ENCODE measurements at places on chromosomes 11 and 22.

DNA sequence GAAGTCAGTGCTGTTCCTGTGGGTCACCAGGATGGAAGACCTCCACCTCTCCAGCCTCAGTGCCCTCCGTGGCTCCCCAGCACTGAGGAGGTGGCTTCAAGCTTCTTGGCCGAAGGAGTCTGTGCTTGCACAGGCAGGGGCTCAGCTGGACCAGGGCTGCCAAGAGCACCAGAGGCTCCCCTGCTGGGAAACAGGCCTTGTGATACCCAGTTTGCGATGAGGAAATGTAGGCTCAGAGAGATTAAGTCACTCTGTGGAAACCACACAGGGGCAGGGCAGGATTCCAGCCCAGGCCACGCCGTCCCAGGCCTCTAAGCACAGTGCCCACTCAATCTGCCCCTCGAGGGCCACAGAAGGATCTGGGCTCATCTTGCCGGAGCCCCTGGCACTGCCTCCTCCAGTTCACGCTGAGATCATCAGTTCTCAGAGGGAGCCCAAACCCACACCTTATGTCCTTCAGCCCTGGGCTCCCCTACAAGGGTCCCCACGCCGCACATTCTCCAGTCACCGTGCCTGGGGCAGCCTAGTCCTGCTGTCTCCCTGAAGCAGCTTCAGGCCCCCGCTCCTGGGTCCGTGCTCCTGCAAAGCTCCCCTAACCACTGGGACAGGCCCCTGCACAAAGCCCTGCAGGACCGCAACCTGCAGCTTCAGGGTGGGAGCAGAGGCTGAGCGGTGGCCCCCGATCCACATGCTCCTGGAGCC is 21.6 kb downstream of the ANO1 start:
- H3K27me3 ChIP-seq, result no peaks in the 10 kb centered on the region
- no peak overlapping the region for H3K4me3 ChIP-seq
- DNase-seq, result no peak
- no peaks in the 10 kb centered on the region for H3K4me1 ChIP-seq

GRCh38 chr22:21959274-21960074 is 6.8 kb upstream of the PPM1F start:
- H3K27me3 ChIP-seq, result no peaks in the 10 kb centered on the region
- H3K27ac ChIP-seq, result no peak overlapping the region
- H3K4me1 ChIP-seq, result no peaks in the 10 kb centered on the region
- peaks cover 68% of the 10 kb centered on the region for H3K36me3 ChIP-seq
- no peak overlapping the region for H3K4me3 ChIP-seq

- no peak for DNase-seq
- no peak overlapping the region for H3K4me3 ChIP-seq
Measured at GRCh38 chr11:76094740-76095139, 111.6 kb downstream of the WNT11 start.

- peak within 1 kb of the TSS; percentile 92 for H3K4me3 ChIP-seq
- no peaks in the 10 kb centered on the region for H3K27me3 ChIP-seq
- H3K27ac ChIP-seq, result peak within 1 kb of the TSS; percentile 93
- H3K36me3 ChIP-seq, result no peaks in the 10 kb centered on the region
- H3K4me1 ChIP-seq, result peaks cover 24% of the 10 kb centered on the region
- DNase-seq, result peak; percentile 98
Measured at GRCh38 chr11:34105079-34105956, at the start of gene NAT10. TSS of gene NAT10 (plus strand) at chr11:34105629. CDS start at chr11:34108226, 2,597 bp downstream.

DNA sequence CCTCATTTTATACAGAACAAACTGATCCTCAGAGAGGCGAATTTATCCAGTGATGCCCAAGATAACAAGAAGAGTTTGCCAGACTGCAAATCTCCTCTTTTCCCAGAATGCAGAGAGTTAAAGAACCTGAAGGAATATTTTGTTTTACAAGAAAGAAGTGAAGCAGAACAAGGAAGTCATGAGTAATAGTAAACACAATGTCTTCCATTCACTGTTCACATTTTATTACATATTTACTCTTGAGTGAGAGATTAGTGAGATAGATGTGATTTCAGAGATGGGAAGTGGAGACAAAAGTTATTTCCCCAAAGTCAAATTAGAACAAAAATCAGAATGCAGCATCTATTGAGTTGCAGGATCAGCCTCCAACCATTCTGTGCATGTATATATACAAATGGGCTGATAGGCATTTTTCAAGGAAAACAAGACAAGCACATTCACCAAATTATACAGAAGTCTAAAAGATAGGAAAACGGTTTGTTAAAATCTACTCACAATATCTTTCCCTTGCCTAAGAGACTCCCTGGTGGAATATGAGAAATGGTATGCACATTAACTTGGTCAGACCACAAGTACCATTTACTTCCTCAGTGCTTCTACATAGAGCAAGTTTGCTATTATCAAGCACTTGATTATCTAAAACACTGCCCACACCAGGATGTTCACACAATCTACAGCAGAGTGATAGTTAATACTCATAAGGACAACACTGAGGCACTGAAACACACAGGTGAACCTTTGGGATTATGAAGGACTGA is 12.0 kb downstream of the GUCY1A2 start:
- DNase-seq, result no peak
- H3K4me1 ChIP-seq, result no peaks in the 10 kb centered on the region
- no peaks in the 10 kb centered on the region for H3K27me3 ChIP-seq
- H3K27ac ChIP-seq, result no peak overlapping the region
- H3K4me3 ChIP-seq, result no peak overlapping the region
- H3K36me3 ChIP-seq, result no peaks in the 10 kb centered on the region

DNA sequence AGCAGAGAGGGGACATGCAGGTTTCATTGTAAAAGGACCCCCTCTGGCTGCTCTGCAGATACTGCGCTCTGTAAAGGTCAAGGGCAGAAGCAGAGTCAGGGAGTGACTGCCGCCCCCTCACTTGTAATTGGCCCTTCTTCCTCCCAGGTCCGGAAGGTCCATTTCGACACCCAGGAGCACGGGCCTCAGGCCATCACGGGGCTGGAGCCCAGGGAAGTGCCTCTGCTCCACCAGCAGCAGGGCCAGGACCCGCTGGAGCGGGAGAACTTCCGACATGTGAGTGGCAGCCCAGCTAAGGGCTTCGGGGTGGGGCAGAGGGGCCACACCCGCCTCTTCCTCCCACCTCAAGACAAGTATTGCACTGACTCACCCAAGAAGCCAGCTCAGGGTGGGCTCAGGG is 24.0 kb upstream of the LRRC10B start:
- no peaks in the 10 kb centered on the region for H3K27me3 ChIP-seq
- DNase-seq, result no peak
- no peaks in the 10 kb centered on the region for H3K36me3 ChIP-seq
- H3K4me3 ChIP-seq, result no peak overlapping the region
- H3K27ac ChIP-seq, result no peak overlapping the region
- H3K4me1 ChIP-seq, result peaks cover 37% of the 10 kb centered on the region

DNA sequence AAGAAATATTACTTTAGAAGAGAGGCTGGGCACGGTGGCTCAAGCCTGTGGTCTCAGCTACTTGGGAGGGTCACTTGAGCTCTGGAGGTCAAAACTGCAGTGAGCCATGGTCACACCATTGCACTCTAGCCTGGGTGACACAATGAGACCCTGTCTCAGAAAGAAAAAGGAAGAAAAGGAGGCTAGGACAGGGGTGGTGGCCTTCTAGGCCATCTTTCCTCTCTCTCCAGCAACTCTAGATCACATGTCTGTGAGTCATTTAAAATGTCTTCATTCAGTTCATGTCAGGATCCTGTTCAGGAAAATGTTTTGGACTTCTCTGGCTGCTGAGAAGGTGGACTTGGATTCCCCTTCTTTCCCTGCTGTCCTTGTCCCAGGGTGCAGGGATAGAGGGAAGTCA is 53.3 kb downstream of the PPFIA1 start:
- H3K4me1 ChIP-seq, result peaks cover 8% of the 10 kb centered on the region
- no peak overlapping the region for H3K27ac ChIP-seq
- no peak for DNase-seq
- no peak overlapping the region for H3K4me3 ChIP-seq

DNA sequence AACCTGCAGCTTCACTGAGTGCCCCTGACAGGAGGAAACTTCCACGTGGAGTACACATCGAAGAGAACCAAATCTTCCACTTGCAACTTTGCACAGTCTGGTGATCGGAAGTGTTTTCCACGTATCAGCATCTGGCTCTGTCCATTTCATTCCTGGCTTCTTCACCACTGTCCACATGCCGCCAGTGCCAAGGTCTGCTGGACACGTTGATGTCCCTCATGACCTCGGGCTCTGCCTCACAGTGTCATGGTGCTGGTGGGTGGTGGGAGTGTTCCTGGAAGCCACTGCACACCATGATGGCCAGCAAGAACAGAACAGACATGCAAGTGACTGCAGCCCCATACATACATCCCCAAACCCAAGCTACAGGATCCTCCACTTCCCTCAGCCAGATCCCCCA is 48.4 kb downstream of the WNT11 start:
- no peak overlapping the region for H3K27ac ChIP-seq
- no peak overlapping the region for H3K4me3 ChIP-seq
- no peaks in the 10 kb centered on the region for H3K36me3 ChIP-seq
- DNase-seq, result no peak

DNA sequence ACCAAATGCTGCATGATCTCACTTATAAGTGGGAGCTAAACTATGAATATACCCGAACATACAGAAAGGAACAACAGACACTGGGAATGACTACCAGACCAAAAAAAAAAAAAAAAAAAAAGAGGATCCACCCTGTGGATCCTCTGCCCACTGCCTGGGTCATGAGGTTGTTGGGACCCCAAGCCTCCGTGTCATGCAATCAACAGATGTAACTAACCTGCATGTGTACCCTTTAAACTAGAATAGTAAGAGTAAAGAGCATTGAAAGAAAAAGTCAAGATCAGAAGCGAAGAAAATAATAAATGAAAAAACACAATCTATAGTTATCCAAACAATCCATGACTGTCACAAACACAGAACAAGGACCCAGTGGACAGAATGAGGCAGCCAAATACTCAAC is 109.5 kb upstream of the TOP3B start:
- DNase-seq, result no peak
- no peak overlapping the region for H3K27ac ChIP-seq
- no peak overlapping the region for H3K4me3 ChIP-seq
- H3K27me3 ChIP-seq, result peaks cover 51% of the 10 kb centered on the region
- H3K4me1 ChIP-seq, result no peaks in the 10 kb centered on the region

DNA sequence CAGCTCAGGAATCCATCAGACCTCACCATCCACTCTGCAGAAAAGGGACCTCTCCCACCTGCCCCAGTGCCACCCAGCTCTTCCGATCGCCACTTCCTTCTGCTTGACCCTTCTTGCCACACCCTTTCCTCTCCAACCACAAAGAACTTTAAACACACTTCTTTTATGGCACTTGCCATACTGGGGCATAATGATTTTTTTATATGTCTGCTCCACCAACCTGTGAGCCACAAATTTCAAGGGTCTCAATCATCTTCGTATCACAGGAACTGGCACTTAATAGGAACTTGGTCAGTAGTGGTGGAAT is 11.7 kb upstream of the MYH9 start:
- H3K4me1 ChIP-seq, result no peaks in the 10 kb centered on the region
- H3K4me3 ChIP-seq, result no peak overlapping the region
- peak overlapping the region; percentile 35 for H3K27ac ChIP-seq
- DNase-seq, result no peak
- no peaks in the 10 kb centered on the region for H3K36me3 ChIP-seq

GRCh38 chr11:27201454-27202302 is 161.1 kb downstream of the BBOX1 start:
- H3K36me3 ChIP-seq, result no peaks in the 10 kb centered on the region
- H3K4me1 ChIP-seq, result peaks cover 15% of the 10 kb centered on the region
- no peaks in the 10 kb centered on the region for H3K27me3 ChIP-seq
- peak; percentile 46 for DNase-seq

- H3K27ac ChIP-seq, result no peak overlapping the region
- no peaks in the 10 kb centered on the region for H3K4me1 ChIP-seq
- H3K4me3 ChIP-seq, result no peak overlapping the region
- H3K36me3 ChIP-seq, result peaks cover 74% of the 10 kb centered on the region
- H3K27me3 ChIP-seq, result no peaks in the 10 kb centered on the region
- DNase-seq, result no peak
Measured at GRCh38 chr11:10481560-10482349, 26.7 kb downstream of the AMPD3 start.

DNA sequence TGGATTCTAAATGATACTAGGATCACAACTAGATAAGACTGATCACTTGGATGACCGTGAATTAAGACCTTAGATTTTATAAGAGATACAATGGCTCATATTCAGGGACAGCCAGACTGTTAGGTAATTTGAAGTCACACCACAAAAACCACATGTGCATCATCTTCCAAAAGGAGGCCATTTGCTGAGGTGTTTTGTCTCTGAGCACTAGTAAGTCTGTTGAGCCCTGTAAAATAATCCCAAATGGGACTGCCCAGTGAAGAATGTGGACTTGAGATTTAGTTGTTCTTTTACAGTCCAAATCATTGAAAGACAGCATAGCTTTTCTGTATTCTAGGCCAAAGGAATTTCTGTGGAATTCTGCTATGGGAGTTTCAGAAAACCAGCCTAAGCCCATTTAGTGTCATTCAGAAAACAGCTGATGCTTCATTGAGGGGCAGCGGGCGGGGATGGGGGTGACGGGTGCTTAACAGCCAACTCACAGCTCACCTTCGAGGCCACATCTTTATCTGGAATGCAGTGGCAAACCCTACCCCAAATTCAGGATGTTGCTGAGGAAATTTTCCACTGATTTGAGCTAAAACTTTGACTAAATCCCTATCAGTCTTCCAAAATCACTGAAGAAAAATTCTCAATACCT is 80.1 kb upstream of the BIRC3 start:
- no peak for DNase-seq
- no peak overlapping the region for H3K4me3 ChIP-seq
- no peaks in the 10 kb centered on the region for H3K4me1 ChIP-seq
- H3K36me3 ChIP-seq, result peaks cover 11% of the 10 kb centered on the region
- H3K27me3 ChIP-seq, result no peaks in the 10 kb centered on the region

DNA sequence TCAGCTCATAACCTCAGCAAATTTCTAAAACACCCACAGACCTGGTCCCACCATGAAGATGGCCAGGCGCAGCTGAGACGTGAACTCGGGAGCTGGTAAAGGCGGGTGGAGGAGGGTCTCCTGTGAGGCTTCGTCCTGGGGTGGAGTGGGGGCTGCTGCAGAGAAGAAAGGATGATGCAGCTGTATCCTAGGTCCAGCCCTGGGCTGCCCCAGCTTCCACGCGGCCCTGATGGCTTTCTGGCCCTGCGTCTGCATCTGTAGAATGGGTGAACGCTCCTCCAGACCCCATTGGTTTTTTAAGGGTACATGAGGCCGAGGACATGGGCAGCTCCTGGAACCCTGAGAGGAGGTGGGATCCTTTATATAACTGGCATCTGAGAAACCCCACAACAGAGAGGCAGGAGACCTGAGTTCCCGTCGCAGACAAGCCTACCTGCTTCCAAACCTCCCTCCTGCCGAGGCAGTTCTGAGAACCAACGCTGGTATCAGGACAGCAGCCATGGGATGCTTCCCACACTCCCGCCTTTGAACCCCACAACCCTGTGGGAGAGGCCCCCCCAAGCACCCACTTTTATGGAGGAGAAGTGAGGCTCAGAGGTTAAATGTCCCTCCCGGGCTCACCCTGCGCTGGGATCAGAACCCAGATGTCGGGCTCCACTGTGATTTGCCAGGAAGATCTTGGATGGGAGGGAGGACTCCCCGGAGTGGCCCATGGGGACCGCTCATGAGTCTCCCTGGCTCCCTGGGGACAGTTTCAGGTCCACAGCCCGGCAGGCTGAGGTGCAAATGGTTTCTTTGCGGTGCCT is 55.2 kb upstream of the FGF3 start:
- no peak for DNase-seq
- no peaks in the 10 kb centered on the region for H3K4me1 ChIP-seq
- no peak overlapping the region for H3K4me3 ChIP-seq
- no peaks in the 10 kb centered on the region for H3K36me3 ChIP-seq
- H3K27ac ChIP-seq, result no peak overlapping the region
